ENCODE measurements at places on chromosomes 12 and 14.

- no peak for DNase-seq
Measured at GRCh38 chr12:26469421-26470180, 274.2 kb downstream of the SSPN start.

DNA sequence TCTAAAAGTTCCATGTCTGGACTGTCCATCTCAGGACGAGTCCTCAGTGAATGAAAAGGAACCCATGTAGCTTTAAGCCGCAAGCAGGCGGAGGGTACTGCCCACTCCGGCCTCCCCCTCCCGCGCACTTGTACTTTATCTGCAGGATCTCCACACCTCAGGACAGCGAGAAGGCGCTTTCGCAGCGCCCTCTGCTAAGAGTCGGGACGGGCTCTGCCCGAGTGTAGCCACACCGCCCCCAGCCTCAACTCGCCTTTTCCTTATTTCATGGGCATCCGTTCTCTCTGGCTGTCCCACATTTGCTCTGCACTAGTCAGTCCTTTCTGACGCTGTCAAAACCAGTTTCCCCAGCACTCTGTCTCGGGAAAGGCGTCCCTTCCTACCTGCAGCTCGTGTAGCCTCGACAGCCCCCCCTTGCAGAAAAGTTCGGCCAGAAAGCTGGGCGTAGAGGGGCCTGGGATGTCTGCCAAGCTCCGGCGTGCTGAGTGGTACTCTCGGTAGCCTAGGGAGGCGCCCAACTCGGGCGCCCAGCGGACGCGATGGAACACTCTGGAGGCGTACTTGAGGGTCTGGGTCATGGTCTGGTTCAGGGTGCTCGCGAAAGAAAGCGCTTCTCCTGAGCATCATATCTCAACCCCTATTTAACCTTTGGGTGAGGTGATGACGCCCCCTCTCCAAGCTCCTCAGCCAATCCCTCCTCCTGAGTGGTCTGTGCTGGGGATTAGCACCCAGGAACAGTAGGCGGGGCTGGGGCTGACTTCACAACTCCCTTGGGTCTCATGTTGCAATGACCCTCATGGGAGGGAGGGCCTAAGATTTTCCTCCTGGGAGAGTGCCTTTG is at the start of gene CYP27B1:
CYP27B1 (minus strand) TSS at position 615 of the 841 bp plus-strand sequence; CDS start at position 578, 37 bp downstream.
- no peak for DNase-seq

DNA sequence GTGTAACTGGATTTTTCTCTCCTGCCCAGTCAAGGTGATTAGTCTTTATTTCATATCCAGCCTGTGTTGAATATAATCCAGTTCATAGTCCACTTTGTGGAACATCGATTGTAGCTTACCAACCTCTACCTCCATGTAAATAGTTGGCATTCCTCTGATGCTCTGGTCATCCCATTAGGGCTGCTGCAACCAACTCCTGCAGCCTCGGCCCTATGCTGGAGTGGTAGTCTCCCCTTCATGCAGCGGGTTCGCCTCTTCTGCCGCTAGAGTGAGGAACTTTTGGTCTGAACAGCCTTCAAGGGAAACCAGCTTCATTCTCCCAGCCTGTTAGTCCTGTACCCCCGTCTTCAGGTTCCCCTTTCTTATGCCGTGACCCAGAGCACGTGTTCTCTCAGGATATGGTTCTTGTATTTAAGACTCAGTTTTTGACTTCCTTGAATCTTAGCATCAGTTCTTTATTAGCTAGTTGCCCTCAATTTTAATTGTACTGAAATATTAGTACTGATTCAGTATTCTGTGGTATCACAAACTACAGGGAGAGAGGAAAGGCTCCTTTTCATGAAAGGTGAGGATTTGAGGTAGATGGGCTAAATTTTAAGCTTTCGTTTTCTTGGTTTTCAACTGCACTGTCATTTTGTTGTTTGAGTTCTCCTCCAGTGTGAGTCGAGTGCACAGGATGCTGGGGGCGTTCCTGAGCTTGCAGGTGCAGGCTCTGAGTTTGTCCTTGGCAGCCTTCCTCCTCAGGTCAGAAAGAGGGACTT is 33.2 kb downstream of the ZNF664 start:
- DNase-seq, result no peak

GRCh38 chr12:109330282-109331230 is 17.1 kb upstream of the MYO1H start:
- no peak for DNase-seq

DNA sequence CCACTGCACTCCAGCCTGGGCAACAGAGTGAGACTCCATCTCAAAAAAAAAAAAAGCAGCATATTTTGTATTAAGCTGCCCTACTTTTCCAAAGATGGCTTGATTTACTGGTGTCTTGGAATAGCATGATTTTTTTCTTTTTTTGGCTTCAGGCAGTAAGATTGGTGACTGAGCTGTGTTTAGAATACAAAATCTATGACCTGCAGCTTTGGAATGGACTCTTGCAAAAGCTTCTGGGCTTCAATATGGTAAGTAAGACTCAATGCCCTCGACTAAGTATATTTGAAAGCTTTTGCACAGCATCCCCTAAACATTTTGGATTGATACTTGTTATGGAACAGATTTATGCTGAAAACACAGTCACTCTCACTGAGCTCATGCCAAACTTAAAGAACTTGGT is 87.8 kb downstream of the KNTC1 start:
- no peak for DNase-seq

- DNase-seq, result no peak
Measured at GRCh38 chr14:95237958-95238340, 80.6 kb upstream of the DICER1 start.

DNA sequence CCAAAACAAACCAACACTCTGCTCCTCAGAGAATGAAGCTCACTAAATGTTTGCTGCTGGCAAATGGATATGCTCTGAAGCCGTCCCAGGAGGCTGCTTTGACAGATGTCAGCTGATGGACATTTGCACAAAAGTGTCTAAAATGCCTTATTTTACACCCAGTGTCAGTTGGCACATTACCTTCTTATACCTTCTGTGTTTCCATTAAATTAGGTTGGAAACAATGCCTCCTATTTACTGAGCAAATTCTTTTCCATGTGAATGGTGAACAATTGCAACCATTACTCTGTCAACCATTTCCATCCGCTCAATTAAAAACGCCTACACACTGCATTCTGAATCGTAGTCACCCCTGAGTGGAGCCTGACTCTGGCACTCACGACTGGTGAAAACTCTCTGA is 1679.9 kb upstream of the FLRT2 start:
- DNase-seq, result no peak

GRCh38 chr12:88650715-88651114 is 70.4 kb upstream of the KITLG start:
- DNase-seq, result no peak

- DNase-seq, result no peak
Measured at GRCh38 chr12:104604070-104604994, 147.6 kb downstream of the CHST11 start.

- no peak for DNase-seq
Measured at GRCh38 chr12:72491426-72491825, 219.3 kb downstream of the TRHDE start.

DNA sequence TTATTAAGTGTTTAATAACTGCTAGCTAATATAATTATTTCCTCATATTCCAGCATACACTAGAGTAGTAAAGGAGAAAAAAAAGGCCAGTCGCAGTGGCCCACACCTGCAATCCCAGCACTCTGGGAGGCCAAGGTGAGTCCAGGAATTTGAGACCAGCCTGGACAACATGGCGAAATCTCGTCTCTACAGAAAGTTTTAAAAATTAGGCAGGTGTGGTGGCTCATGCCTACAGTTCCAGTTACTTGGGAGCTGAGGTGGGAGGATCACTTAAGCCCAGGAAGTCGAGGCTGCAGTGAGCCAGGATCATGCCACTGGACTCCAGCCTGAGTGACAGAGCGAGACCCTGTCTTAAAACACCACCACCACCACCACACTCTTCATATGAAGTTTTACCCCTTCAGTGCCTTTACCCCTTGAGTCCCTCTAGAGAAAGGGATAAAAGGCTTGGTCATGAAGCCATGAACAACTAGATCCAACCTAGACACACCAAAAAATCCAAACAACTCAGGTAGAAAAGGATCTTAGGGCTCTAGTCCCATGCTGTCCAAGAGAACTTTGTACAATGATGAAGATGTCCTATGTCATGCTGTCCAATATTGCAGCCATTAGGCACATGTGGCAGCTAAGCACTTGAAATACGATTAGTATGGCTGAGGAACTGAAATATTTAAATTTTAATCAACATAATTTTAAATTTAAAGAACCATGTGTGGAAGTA is 29.6 kb downstream of the ATXN2 start:
- DNase-seq, result no peak

DNA sequence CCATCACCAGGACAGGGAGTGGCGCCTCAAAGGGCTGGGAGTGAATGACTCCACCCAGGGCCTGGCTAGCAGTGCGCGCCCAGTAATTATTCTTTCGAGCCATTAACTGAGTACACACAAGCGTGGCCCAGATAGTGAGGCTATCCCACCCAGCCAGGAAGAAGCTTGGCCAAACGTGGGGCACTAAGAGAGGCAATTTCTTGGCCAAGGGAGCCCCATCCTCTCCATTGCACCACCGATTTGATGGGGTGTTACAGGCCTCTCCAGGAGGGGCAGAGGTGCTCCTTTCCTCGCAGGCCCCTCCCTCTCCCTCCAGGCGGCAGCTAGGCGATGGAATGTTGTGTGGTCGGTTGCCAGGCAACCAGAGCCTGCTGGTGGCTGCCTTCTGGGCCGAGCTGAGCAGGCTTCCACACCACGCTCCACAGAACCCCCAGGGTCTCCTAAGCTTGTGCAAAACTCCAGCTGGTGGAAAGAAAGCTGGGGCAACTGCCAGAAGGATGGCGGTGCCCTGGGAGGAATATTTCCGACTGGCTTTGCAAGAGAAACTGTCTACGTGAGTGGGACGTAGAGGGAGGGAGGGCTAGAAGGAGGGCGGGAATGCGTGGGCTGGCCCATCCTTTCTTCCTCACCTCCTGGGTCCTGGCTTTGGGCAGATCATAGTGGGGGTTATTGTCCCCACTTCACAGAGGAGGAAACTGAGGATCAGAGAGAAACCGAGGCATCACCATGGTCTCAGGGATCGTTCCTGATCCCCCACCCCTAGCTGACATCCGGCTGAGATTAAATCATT is at the start of gene CFAP73:
CFAP73 (plus strand) TSS at position 364 of the 790 bp plus-strand sequence; CDS start at position 498, 134 bp downstream.
- no peak for DNase-seq

- no peak for DNase-seq
Measured at GRCh38 chr12:116045150-116045549, 232.3 kb downstream of the MED13L start.

Measured in stimulated activated CD4-positive, alpha-beta T cell treated with anti-CD3 and anti-CD28 coated beads, Interleukin-1b, Interleukin-23, amount 100 ng/mL, for 1 hour (primary cell).